ENCODE measurements at places on chromosomes 3 and 15.
A peak's percentile ranks its signal among the peaks of the same experiment; 100 is the strongest.

DNA sequence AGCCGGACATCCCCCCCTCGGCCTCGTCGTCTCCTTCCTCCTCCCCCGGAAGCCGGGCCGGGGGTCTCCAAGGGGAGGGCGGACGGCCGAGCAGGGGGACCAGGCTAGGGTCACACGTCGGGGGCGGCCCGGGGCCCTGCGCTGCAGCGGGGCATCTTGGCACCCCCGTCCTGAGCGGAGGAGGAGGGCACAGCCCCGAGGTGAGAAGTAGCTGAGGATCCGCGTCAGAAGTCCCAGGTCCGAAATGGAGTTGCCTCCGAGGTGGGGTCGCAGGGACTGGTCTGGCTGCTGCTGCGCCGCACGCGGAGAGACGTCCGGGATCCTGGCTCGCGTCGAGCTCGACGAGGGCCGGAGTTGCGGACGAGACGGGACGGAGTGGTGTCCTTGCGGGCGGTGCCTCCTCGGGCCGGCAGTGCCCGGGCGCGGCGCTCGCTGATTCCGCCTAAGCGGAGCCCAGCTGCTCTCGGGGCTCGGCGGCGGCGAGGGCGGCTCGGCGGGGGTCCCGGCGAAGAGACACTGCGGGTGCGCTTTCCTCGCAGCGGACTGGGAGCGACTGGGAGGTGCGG, at the start of gene ADCY5:
Gene ADCY5, minus strand, starts transcription at position 555 of the 566 bp plus-strand sequence. Its CDS starts 545 bp downstream, at position 10.
- no peak for DNase-seq
- no peaks in the 10 kb centered on the region for H3K36me3 ChIP-seq
- H3K4me1 ChIP-seq: peaks cover 4% of the 10 kb centered on the region
- H3K27ac ChIP-seq: no peak within 1 kb of the TSS
- peaks cover 75% of the 10 kb centered on the region for H3K27me3 ChIP-seq
- peak within 1 kb of the TSS; percentile 63 for H3K4me3 ChIP-seq

- no peak overlapping the region for H3K4me3 ChIP-seq
- peaks cover 22% of the 10 kb centered on the region for H3K4me1 ChIP-seq
- H3K27ac ChIP-seq: peak overlapping the region; percentile 81
- peaks cover 24% of the 10 kb centered on the region for H3K36me3 ChIP-seq
These were observed 11.1 kb downstream of the RUVBL1 start for GRCh38 chr3:128112357-128112968.

DNA sequence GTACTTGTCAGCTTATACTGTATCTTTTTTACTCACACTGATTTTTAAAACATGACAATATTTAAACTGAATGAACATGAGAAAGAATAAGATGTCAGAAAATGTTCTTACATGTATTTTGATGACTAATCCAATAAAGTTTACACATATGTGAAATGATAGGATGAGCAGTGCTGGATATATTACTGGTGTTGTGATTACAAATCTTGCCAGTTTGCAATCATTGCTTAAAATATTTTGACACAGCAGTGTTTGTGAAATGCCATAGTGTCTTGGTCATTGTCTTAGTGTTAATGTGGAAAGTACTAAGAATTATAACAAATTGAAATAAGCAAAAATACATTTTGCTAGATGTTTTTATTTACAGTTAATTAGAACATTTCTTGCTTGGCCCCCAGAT, 118.7 kb upstream of the MLF1 start:
- DNase-seq: no peak
- H3K36me3 ChIP-seq: no peaks in the 10 kb centered on the region
- H3K4me3 ChIP-seq: no peak overlapping the region

DNA sequence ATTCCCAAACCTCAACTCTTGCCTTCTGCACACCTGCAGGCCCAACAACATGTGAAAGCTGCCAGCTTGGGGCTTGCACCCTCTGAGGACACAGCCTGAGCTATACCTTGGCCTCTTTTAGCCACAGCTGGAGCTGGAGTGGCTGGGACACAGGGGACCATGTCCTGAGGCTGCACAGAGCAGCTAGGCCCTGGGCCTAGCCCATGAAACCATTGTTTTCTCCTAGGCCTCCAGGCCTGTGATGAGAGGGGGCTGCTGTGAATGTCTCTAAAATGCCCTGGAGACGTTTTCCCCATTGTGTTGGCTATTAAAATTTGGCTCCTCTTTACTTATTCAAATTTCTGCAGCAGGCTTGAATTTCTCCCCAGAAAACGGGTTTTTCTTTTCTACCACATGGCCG, 7.2 kb downstream of the ZKSCAN7 start:
- no peaks in the 10 kb centered on the region for H3K27me3 ChIP-seq
- H3K4me3 ChIP-seq: no peak overlapping the region
- H3K4me1 ChIP-seq: peaks cover 10% of the 10 kb centered on the region
- no peak for DNase-seq

GRCh38 chr3:193594946-193595689, 2.1 kb downstream of the OPA1 start:
- DNase-seq: no peak
- no peaks in the 10 kb centered on the region for H3K27me3 ChIP-seq
- peaks cover 11% of the 10 kb centered on the region for H3K36me3 ChIP-seq
- peaks cover 30% of the 10 kb centered on the region for H3K4me1 ChIP-seq

- no peak overlapping the region for H3K4me3 ChIP-seq
- peaks cover 3% of the 10 kb centered on the region for H3K36me3 ChIP-seq
- H3K27ac ChIP-seq: no peak overlapping the region
- H3K27me3 ChIP-seq: peaks cover 6% of the 10 kb centered on the region
- H3K4me1 ChIP-seq: peaks cover 9% of the 10 kb centered on the region
These were observed 10.6 kb downstream of the DNAJA4 start for GRCh38 chr15:78274994-78275393.

- no peak overlapping the region for H3K4me3 ChIP-seq
- H3K36me3 ChIP-seq: no peaks in the 10 kb centered on the region
- peaks cover 26% of the 10 kb centered on the region for H3K27me3 ChIP-seq
- no peak overlapping the region for H3K27ac ChIP-seq
These were observed 34.8 kb upstream of the RAB6B start for GRCh38 chr3:133930341-133930933.

DNA sequence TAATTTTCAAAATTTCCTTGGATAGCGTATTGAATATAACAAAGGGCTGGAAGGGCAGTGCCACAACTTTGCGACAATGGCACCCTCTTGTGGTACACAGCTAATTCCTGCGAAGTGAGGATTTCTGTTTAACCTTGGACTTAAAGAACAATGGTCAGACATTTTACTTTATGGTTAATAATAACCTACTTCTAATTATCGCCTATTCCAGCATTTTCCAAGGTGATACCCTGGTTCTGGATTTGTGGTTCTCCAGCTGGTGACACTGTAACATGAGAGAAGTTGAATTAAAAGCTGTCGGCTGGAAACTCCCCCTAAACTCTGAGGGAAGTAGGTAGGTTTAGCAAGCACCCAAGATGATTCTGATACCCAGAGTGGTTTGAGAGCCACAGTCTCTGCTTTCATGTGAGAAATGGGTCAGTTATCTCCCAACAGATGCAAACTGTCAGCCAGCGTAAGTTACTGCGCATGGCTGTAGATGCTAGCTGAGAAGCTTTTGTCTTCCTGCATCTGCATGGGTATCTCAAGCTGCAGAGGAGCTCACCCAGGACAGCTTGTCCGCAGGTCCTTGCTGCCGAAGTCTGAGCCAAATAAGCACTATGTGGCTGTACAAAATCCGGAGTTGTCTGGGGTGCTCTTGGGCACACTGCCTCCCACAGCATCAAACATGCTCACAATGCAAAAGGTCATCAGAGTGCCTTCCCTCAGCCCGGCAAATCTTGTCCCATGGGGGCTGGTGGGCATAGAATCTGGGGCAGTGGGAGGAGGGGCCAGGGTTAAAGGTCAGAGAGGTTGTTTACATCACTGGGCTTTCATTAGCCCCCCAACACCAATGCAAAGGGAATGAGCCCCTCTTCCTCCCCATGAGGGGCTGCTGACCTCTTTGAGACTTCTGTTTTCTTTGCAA, 6.6 kb upstream of the CHSY1 start:
- peaks cover 9% of the 10 kb centered on the region for H3K4me1 ChIP-seq
- peak overlapping the region; percentile 34 for H3K27ac ChIP-seq
- peaks cover 14% of the 10 kb centered on the region for H3K27me3 ChIP-seq
- DNase-seq: peak; percentile 61
- H3K4me3 ChIP-seq: no peak overlapping the region

- H3K27ac ChIP-seq: no peak overlapping the region
- H3K27me3 ChIP-seq: no peaks in the 10 kb centered on the region
- no peaks in the 10 kb centered on the region for H3K36me3 ChIP-seq
- no peak overlapping the region for H3K4me3 ChIP-seq
- no peak for DNase-seq
These were observed 16.6 kb upstream of the BCL2A1 start for GRCh38 chr15:79987569-79987955.

GRCh38 chr15:46676233-46677206, 1040.8 kb upstream of the SEMA6D start:
- peaks cover 18% of the 10 kb centered on the region for H3K4me1 ChIP-seq
- H3K27ac ChIP-seq: no peak overlapping the region
- no peak for DNase-seq
- no peaks in the 10 kb centered on the region for H3K36me3 ChIP-seq
- no peaks in the 10 kb centered on the region for H3K27me3 ChIP-seq
- no peak overlapping the region for H3K4me3 ChIP-seq

GRCh38 chr3:108936924-108937689, 16.6 kb downstream of the GUCA1C start:
- no peaks in the 10 kb centered on the region for H3K27me3 ChIP-seq
- no peaks in the 10 kb centered on the region for H3K36me3 ChIP-seq

- peak overlapping the region; percentile 49 for H3K27ac ChIP-seq
- DNase-seq: no peak
- H3K4me1 ChIP-seq: peaks cover 40% of the 10 kb centered on the region
- H3K36me3 ChIP-seq: no peaks in the 10 kb centered on the region
- no peak overlapping the region for H3K4me3 ChIP-seq
These were observed 229.2 kb upstream of the ST8SIA2 start for GRCh38 chr15:92164327-92165000.

DNA sequence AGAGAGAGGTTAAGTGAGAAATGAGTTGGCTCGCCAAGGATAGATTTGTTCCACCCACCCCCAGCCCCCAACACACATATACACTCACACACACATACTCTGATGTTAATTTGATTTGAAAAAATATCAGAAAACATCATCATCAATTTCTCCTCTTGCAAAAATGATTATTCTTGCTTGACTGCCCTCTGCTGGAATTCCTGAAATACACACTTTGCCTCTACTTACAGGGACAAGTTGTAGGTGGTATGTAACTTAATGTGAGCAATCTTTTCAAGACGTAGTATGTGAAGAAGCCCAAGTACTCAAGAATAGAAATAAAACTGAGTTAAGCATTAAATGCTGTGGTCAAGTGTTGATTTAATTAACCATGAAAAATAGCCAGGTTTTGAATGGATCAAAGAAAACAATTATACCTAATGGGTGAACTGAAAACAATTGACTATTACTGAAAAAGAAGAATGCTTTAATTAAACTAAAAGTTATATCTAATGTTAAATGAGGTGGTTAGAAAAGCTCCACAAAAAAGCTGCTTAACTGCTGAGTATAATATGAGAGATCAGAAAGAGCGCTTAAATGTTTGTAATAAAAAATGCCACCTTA, 46.6 kb upstream of the MDFIC2 start:
- no peaks in the 10 kb centered on the region for H3K36me3 ChIP-seq
- no peak for DNase-seq
- H3K27ac ChIP-seq: no peak overlapping the region
- peaks cover 2% of the 10 kb centered on the region for H3K4me1 ChIP-seq

DNA sequence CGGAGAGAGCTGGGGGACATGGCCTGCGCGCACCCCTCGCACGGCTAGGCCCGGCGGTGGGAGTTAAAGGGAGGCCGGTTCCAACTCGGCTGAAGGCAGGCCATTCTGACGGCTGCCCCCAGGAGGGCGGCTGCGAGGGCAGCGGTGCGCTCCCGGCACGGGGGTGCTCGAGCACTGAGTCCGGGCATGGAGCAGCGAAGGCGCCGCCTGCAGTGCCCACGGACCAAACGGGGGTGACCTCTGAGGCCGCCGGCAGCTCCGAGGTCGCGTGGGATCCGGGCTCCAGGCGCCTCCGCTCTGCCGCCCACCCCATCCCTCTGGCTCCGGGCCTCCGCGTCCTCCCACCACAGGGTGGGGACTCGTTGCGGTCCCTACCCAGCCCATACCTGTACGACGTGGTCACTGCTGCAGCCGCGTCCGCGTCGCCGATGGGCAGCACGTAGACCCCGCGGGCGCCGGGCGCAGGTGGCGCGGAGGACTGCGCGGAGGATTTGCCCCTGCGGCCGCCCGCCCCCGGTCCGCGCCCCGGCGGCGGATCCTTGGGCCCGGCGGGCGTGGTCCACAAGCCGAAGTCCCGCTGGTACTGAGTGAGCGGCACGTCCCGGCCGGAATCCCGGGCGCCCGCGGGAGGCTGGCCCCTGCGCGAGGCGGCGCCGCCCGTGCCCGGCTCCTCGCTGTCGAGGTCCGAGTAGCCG, 469 bp downstream of the MAP6D1 start:
- peaks cover 18% of the 10 kb centered on the region for H3K4me1 ChIP-seq
- peaks cover 12% of the 10 kb centered on the region for H3K36me3 ChIP-seq

DNA sequence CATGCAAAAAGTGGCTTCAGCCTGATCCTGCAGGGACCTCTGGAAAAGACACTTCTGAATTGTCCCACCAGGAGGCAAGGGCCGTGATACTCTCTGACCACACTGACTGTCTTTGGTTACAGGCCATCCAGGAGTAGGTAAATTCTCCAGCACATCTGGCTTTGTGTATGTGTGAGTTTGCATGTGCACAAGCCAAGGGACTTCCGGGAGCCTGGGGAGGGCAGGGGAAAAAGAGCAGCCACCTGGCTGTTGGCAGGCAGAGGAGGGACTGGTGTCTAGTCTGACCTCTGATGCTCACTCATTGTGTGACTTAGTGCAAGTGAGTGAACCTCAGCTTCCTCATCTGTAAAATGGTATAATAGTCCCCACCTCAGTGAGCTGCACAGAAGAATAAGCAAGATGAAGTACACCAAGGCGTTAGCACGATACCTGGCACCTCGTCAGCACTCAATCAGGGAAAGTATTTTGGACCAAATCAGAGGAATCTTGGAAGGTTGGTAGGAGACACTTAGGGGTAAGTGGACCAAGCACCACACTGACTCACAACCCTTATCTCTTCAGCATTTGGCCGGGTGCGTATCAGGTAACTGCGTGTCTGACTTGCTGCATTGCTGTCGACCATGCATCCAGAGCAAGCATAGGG, 19.1 kb downstream of the KLHL6 start:
- DNase-seq: no peak
- H3K4me3 ChIP-seq: no peak overlapping the region
- peaks cover 6% of the 10 kb centered on the region for H3K4me1 ChIP-seq
- H3K27ac ChIP-seq: no peak overlapping the region
- peaks cover 2% of the 10 kb centered on the region for H3K27me3 ChIP-seq
- H3K36me3 ChIP-seq: no peaks in the 10 kb centered on the region

DNA sequence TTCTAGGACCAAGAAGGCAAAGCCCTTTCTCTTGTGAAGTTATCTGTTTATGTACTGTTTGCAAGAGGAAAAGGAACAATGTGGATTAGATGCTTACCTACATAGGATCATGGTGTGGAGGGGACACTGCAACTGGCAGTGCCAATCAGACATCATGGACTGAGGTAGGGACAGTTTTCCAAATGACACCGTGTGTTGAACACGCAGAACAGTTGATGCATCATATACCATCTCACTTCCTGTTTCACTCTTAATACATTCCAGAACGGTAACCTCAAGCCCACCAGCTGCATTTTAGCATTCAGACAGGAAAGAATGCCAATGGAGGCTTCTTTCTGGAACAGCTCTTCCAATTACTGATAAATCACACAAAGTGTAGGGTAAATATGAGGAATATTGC, 397.7 kb upstream of the LMCD1 start:
- H3K27ac ChIP-seq: no peak overlapping the region
- no peaks in the 10 kb centered on the region for H3K4me1 ChIP-seq
- H3K27me3 ChIP-seq: no peaks in the 10 kb centered on the region
- H3K4me3 ChIP-seq: no peak overlapping the region

GRCh38 chr15:64667736-64668161, 107.6 kb downstream of the RBPMS2 start:
- no peaks in the 10 kb centered on the region for H3K27me3 ChIP-seq
- H3K27ac ChIP-seq: peak overlapping the region; percentile 24
- no peak for DNase-seq
- no peak overlapping the region for H3K4me3 ChIP-seq

Data from mesothelial cell of epicardium (in vitro differentiated cells).